ENCODE measurements at places on chromosomes 5 and 9.

DNA sequence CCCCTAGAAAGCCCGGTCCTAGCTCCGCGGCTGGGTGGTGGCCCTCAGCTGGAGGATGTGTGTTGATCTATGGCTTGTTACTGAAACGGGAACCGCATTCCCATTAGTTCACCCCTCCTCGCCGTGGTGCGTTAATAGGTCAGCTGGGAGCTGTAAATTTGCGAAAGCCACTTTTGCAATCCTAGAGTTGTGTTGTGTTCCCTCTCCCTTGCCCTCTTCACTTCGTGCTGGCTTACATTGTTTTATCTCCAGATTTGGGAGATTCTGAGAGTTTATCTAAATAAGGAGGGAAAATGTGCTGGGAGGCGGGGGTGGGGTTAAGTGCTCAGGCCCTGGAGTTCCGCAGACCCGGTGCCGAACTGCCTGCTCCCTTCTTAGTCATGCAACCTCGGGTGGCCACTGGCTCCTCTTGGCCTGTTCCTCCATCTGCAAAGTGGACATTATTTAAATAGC is 62.8 kb downstream of the HMCN2 start:
- DNase-seq: no peak

DNA sequence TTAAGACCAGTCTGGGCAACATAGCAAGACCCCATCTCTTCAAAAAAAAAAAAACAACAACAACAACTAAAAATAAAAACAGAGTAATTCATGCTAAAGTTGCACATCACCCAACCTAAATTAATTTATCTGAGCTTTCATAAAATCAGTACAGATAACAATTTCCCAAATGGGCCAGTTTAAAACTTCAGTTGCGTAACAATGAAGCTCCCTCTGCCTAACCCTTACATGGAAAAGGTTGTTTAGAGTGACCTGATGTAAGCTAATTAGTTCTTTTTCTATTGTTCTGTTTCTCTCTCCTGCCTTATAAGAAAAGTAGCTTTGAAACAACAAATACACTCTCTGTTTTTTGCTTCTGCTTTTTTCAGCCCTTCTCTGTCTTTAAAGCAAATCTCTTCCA is 46.2 kb upstream of the SLC28A3 start:
- no peak for DNase-seq

- no peak for DNase-seq
Measured at GRCh38 chr9:75797085-75797580, 93.3 kb upstream of the PCSK5 start.

DNA sequence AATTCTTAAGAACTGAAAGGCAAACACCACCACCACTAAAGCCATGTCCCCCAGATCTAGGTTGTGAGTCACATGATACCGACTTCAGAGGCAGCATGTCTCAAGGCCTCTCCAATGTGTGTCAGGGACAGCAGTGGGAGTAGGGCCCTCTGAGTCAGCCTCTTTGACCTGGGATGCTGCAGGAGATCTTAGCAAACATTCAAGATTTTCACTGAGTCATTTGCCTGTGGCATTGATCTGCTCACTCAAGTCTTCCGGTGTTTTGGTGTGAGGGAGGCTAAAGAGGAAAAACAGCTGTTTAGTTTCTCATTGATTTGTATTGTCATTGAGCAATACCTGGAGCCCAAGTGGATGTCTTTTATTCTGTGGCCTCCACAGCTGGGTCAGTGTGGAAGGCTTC is 36.1 kb downstream of the TMC1 start:
- no peak for DNase-seq

DNA sequence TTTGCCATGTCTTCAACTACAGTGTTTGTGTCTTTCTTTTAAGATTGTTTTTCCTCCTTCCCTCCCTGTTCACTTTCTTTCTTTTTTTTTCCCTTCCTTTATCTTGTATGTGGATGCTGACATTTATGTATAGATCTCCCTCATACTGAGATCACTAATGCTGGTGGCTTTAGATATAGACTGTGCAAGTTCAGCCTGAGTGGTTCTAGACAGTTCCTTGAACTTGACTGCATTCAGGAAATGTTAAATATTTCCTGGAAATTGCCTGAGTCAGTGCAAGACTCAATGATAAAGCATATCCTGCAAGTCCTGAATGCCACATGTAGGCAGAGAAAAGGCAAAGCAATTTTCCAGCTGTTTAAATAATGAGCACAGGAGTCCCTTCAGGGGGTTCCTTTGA is 182.5 kb upstream of the NR3C1 start:
- no peak for DNase-seq

GRCh38 chr5:158898185-158899177 is 201.2 kb downstream of the EBF1 start:
- DNase-seq: no peak

DNA sequence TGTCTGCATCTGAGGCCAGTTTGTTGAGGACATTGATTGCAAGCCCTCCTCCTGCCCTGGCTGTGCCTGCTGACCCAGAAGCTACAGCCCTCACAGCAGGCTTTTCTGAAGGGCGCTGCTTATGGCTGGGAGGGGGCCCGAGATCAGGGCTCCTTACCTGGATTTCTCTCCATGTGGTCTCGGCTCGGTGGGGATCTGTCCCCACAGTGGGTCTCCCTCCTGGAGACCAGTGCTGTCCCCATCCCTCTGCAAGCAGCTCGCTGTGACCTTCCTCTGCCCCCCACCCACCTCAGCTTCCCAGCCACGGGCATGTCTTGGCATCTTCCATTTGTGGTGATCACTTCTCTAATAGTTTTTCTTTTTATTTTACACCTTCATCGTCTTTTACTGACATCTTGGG is 357.9 kb downstream of the IRX2 start:
- no peak for DNase-seq

GRCh38 chr9:124928116-124928515 is 12.8 kb downstream of the GOLGA1 start:
- DNase-seq: no peak

DNA sequence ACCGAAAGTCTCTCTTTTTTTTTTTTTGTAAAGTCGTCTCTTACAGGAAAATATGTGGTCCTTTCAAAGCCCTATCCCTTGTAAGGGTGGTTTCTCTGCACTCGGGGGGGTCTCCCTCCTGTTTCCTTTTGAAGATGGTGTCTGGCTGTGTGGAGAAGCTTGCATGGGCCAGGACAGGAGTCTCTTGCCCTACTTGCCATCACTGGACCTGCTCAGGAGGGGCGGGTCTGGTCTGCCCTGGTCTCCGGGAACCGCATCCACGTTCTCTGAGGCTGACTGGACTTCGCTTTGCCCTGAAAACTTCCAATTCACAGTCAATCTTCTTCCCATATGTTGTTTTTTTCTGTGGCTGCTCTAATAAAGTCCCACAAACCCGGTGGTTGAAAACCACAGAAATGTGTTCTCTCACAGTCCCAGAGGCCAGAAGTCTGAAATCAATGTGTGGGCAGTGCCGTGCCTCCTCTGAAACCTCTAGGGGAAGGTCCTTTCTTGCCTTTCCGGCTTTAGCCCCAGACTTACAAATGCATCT is 92.9 kb upstream of the IER5L start:
- no peak for DNase-seq

DNA sequence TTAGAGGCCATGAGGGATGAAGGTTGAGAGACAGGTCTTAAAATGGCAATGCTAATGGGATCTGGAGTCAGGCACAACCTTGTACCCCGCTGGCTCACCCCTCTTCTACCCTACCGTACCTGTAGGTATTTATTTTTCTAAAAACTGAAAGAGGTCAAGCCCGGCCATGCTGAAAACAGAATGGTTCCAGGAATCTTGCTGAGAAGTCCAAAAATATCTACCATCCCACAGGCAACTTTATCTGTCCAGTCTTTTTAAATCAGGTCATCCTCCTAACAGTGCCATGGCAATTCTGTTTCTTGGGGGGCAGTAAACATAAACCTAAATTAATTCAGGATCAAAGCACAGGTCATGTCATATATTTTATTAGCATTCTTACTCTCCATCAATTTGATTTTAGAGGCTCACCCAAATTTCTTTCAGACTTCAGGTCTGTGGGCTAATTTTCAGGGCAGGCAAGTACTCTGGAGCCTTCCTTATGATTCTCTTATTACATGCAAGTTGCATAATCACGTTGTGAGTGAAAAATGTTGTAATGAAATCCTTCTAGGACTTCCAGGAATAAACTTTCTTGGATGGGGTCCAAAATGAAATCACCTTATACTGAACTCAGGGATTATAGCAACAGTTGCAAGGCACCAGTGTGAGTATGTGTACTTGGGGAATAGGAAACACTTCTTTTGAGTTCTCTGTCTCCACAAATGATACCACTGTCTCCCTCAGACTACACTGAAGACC is 102.7 kb upstream of the NREP start:
- DNase-seq: no peak

GRCh38 chr5:98463676-98464075 is 309.8 kb upstream of the RGMB start:
- DNase-seq: no peak

- DNase-seq: no peak
Measured at GRCh38 chr9:121447321-121447834, 52.3 kb downstream of the GGTA1 start.

DNA sequence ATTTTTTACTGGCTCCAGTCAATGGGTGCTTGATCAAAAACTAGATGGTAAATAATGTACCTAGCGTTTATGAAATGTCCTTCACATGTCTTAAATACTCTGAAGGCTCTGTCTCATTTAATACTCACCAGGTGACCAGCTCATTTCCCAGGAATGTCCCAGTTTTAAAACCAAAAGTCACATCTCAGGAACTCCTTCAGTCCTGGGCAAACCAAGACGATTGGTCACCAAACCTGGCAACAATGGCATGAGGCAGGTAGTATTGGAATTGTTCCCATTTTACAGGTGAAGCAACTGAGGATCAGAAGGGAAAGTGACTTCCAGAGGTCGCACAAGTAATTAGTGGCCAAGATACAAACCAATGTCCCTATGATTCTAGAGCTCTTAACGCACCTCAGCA is 27.7 kb downstream of the SMIM23 start:
- no peak for DNase-seq

DNA sequence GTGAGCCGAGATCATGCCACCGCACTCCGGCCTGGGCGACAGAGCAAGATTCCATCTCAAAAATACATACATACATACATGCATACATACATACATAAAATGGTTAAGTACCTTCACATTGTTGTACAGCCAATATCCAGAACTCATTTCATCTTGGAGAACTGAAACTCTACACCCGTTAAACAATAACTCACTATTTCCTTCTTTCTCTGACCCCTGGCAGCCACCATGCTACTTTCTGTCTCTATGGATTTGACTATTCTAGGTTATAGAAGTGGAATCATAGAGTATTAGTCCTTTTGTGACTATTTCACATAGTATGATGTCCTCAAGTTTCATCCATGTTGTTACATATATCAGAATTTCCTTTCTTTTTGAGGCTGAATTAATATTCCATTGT is 9.6 kb upstream of the KIF27 start:
- DNase-seq: no peak

DNA sequence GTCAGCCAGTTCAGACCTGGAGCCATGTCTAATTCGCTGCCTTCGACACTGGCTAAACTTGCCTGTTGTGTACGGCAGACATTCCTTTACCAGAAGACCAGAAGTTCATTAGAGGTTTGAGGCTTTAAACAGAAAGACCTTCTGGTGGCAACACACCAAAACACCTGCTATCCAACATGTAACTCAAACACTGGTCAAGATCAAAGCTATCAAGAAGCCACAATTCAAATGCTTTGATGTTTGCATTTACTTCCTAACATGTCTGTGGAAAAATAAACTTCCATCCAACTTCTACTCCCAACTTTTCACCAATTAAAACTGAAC is 91.0 kb upstream of the RETREG1 start:
- no peak for DNase-seq

DNA sequence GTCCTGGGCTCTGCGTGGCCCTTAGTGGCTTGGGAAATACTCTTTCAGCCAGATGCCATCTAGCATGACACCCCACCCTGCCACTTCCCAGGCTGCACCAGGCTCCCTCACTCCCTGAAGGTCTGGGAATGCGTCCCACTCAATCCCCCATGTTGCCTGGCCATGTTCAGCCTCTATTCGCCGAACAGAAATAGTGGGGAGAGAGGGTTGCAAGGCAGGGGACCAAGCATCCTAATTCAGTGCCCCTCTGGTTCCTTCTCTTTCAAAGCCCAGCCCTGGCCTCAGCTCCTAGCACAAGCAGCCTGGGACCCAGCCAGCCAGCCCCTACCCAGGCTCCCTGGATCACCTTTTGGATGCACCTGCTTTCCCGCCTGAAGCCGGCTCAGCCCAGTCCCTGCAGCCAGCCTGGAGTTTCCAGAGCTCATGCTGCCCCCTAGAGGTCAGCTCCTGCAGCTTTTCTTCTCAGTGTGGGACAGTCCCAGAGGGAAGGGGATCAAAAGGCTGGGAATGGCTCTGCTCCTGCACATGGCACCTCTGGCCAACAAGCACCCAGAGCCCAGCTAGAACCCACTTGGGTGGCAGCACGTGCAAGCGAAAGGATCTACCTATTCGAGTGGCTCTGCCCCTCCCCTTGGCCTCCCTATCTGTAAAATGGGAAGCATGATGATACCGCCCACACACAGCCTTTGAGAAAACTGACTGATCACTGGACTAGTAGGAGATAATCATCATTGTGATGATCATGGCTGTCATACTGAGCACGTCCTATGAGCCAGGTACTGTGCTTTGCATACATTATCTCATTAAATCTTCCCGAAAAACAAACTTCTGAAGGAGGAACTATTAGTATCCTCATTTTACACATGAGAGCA is 48.7 kb upstream of the C5orf58 start:
- no peak for DNase-seq

DNA sequence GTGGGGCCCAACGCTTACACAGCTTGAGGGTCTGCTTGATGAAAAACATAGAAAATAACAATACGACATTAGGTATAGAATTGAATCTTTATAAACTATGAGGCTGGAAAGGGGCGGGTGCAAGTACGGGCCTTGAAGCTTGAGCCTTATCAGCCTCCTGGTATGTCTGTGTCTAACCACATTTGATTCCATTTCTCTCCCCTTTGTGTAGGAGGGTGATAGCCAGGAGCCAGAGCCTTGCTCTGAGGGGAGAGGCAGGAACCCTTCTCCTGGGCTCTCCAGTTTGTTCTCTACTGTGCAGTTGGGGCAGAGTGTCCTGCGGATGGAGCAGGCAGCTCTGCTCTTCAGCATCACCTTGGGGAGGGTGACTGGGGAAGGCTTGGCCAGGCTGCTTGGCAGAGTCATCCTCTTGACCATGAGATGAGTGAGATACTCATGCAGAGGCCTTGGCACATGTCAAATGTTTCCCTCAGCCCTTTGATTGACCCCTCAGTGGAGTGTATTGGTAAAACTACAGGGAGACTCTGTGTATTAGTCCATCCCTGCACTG is 153.5 kb downstream of the SEMA6A start:
- DNase-seq: no peak

GRCh38 chr5:15425766-15426165 is 74.2 kb upstream of the FBXL7 start:
- no peak for DNase-seq

DNA sequence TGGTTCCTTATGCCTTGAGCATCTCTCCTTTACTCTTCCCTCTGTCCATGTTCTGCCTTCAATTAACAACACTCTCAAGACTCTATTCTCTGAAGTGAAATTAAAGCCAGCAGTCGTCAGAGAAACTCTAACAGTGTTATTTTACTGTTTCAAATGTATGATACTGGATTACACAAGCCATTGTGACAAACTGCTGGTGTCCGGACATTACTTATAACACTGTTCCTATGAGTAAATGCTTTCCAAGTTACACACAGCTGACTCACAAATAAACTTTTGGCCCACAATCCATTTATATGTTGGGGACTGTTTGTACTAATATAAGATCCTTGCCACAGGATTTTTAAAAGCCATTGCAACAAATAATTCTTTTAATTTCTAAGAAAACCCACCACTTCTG is 63.2 kb upstream of the GHR start:
- DNase-seq: no peak

GRCh38 chr9:89358985-89359384 is 40.7 kb downstream of the SECISBP2 start:
- no peak for DNase-seq

Measured in stimulated activated CD8-positive, alpha-beta memory T cell treated with anti-CD3 and anti-CD28 coated beads, Interleukin-7, amount 100 ng/mL, for 1 hour (primary cell).